AG20443 (cell line): ENCODE measurements at places on chromosomes 11 and 22.
A peak's percentile ranks its signal among the peaks of the same experiment; 100 is the strongest.

DNA sequence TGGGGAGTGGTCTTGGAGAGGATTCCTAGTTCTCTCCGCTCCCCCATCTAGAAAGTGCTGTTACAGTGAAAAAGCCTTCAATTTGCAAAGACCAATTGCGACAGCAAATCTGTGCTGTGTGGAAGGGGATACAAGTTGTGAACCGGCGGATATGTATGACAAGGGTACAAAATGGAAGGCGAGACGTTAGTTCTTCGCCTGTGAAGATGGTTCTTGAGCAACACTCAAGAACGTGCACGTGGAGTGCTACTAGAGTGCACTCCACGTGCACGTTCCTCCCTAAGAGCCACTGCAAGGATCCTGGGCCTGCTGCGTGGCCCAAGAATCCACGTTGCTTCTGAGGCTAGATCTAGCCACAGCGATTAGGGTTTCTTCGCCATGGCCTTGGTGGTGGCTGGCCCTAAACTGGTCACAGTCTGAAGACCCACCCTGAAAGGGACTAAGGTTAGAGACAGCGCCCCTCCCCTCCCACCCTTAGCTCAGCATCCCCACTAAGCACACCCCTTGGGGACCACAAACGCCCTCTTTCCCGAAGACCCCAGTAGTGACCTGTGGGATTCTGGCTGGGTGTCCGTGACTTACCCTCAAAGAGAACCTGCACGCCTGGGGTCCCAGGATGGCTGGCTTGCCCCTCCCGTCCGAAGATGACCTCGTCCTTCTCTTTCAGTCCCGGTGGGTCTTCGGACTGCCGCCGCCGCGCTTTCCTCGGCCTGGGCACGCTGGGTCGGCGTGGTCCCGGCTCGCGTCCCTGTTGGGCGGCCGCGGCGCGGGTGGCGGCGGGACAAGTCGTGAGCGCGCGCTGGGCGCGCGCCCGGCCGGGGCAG, 519 bp upstream of the PDE3B start:
- no peak for DNase-seq

DNA sequence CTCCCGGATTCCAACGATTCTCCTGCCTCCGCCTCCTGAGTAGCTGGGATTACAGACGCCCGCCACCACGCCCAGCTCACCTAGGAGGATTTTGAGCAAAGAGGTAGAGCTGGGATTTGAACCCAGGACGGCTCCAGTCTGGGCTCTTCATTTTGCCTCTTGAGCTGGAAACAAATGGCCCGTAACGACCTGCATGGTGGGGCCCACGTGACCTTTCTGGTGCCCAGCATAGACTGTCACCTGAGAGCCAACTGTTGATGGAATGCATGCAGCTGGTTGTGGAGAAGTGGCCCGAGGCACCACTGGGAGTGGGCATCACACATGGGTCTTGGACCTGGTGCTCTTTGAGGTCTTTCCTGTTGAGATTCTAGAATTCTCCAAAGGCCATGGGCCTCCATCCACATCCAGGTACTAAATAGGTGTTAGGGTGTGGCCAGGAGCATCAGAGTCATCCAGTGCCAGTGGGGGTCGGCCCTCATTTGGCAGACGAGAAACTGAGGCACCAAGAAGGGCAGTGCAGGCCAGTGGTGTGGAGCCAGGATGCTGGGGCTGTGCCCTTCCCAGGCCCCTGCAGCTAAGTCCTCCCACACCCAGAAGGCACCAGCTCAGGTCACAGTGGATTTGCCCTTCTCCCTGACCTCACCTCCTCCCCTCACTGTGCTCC, 3.9 kb downstream of the ATF4 start:
- peak; percentile 25 for DNase-seq

GRCh38 chr11:67584205-67584880, 731 bp downstream of the GSTP1 start:
- DNase-seq: peak; percentile 79

DNA sequence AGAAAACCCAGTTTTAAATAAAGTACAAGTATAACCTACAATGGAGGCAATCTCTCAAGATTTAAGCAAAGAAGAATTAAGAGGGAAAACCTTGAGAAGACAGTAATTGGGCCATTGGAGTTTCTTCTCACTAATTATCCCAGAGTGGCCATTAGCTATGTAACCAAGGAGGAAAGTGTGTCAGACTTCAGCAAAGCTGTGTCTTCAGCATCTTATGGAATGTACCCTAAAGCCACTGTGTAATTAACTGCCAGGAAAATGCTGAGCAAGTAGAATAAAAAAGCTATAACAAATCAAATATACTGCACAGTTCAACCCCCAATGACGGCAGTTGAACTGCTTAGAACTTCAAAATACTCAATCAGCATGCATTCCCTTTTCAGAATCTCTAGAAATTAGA, 261.6 kb downstream of the TTC28 start:
- DNase-seq: no peak

DNA sequence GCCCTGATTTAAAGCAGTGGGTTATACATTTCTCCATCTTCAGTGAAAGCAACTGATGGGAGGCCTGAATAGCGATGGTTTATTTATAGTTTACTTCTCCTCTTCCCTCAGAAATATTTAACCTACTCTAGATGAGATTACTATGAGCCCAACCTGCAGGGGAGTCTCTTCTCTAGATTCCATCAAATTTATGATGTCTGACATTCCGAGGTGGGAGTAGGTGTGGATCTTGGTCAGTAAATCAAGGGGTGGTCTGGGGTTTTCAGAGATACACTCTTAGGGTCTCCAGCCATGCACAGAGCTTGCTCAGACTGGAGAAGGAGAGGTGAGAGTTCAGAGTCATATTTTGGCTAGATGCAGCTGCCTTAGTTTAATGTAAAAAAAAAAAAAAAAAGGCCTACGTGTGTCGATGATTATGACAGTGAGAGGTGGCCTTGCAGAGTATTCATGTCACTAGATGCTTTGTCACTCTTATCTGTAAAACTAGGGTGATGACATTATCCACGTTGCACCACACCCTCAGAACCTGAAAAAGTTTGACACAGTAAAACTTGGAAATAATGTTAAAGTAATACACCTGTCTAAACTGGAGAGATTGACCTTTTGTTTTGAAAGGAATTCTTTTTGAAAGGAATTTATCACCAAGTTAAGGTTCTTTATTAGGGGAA, 81.2 kb downstream of the EXT2 start:
- no peak for DNase-seq

DNA sequence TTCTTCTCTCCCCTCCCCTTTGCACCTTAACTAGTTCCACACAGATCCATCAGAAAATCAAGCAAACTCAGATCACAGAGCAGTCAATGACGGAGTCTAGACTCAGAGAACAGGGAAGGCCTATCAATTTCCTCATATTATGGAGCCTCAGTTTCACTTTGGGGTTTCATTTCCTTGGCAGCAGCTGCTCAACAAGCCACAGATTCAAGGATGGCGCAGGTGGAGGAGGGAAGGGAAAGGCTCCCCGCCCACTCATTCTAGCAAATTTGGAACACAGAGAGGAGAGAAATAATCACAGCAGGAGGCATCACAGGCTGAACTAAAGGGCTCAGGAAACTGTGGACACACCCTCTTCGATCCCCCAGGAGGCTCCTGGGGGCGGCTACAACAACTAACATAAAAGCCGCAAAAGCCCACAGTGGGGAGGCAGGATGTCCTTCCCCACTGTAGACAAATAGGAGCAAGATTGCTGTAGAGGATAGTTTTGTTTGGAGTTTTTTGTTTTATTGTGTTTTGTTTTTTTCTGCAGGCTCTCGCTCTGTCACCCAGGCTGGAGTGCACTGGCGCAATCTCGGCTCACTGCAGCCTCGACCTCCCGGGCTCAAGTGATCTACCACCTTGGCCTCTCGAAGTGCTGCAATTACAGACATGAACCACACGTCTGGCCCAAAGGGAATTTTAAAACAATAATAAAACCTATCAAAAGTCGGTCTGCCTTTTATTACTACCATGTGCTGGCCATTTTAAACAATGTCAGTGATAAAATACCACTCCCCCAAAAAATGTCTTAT, 3.4 kb downstream of the PLAAT3 start:
- no peak for DNase-seq

DNA sequence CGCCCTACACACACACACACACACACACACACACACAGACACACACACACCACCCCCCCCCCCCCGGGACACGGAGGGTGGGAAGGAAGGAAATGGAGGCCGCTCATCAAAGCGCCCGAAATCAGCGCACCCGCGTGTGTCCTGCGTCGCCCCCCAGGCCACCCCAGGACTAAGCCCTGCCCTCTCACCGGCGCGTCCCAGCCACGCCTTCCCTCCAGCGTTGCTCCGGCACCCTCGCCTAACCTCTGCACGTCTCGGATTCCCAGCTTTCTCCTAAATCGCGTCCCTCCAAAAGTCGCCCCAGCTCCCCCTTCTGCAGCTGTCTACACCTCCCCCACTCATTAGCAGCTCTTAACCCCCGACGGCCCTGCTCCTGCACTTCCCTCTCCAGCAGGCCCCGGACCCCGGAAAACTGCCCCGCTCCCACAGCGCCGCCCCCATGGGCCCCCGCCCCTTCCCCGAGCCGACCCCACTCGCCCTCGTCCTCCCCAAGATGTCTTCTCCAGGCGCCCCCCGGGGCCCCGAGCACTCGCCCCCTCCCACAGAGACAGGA, 557 bp downstream of the PACSIN2 start:
- peak; percentile 63 for DNase-seq

DNA sequence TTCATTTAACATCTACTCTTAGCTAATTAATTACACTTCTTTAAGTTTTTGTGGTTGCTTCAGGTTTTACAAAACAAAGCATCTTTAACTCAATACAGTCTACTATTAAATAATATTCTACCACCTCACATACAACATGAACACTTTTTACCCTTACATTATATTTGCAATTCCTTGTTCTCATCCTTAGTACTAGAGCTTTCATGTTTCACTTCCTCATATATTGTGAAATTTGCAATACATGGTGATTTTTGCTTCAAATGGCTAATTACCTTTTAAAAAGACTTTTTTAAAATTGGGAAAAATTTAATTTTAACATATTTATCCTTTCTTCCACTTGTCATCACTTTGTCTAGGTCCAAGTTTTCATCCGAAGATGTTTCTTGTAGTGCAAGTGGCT, 37.5 kb downstream of the RSF1 start:
- no peak for DNase-seq

DNA sequence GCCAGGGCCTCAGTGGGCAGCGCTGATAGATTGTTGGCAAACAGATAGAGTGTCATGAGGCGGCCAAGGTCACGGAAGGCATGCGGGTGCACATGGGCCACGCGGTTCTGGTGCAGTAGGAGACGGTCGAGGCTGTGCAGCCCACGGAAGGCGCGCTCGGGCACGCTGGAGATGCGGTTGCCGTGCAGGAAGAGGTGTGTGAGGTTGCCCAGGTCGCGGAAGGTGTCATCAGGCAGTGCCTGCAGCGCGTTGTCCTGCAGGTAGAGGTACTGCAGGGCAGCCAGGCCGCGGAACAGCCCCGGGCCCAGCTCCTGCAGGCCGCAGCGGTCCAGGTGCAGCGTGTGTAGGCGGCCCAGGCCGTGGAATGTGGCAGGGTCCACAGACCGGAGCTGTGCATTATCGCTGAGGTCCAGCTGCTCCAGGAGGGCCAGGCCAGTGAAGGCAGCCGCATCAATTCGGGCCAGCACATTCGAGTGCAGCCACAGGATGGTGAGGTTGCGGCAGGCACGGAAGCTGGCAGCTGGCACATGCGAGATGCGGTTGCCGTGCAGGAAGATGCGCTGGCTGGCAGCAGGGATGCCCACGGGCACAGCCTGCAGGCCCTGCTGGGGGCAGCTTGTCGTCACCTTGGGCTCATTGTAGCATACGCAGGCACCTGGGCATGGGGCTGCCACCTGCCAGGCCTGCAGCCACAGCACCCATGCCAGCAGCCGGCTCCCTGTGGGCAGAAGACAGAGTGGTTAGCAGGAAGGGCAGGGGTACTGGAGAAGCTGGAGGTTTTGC, 25.5 kb downstream of the RTN4R start:
- no peak for DNase-seq

DNA sequence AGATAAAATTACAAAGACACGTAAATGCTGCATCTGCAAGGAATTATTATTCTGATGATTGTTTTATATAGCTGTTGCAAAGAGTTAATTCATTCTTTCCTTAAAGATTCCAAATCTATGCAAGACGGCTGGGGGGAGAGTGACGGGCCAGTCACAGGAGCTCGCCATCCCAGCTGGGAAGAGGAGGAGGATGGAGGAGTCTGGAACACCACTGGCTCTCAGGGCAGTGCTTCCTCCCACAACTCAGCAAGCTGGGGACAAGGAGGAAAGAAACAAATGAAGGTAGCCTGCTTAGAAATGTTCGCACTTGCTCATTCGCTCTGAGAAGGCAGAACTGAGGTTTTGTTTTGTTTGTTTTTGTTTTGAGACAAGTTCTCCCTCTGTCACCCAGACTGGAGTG, 73.0 kb upstream of the ADSL start:
- DNase-seq: no peak

DNA sequence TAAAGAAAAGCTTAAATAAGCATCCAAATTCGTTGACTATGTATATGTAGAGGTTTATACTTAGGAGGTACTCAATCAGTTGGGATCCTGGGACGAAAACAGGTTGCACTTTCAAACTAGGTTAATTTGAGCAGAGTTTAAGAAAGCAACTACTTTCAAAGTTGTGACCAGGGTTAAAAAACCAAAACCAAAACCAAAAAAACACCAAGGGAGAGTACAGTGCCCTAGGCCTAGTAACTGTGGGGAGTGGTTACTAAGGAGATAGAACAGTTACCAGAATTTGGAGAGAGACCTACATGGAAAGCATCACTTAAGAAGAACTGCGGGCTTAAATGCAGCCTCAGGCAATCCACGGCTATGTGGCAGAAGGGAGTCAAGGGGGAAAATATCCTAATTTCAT, 148.3 kb downstream of the JRKL start:
- DNase-seq: no peak

DNA sequence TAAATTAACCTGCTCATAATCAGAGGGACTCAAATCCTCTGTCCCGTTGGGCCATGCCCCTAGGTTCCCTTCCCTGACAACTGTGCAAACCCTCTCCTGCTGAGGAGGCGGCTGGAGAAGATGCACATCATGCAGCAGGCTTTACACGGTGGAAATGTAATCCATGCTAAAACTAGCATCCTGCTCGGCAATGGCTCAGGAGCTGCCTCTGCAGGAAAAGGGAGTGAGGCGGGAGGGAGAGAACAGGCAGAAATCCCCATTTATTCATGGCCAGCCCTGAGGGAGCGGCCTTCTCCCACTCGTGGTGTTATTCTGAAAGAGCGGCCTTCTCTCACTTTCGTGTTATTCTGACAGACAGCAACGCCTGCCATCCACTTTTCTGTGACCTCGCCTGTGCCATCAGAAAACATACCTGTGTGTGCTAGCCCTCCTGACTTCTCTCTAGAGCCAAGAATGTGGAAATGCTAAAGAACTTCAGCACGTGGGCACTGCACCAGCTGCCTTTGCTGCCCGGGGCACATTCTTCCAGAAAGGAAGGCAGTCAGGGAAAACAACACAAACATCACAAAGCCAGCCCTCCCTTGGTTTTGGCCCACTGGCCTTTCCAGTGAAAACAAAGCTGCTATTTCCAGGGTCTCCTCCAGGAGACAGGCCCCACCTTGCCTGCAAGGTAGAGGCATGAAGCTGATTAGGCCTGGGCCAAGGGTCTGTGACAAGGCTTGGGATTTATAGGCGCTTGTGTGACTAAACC, 62.9 kb upstream of the BID start:
- no peak for DNase-seq

DNA sequence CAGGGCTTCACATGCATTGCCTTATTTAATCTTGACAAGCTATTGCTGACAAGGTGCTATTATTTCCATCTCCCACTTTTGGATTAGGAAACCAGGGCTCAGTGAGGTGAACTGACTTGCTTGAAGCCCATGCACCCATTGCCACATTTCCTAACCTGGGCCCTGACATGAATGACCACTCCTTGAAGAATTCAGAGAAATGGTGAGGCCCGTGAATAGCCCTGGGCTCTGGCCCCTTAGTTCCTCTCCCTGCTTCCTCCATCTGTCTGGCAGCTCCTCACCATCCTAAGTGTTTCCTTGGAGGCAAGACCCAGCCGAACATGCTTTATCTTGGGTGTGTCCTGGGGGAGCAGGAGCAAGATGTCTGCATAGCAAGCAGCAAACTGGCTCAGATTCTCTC, 56.1 kb upstream of the NECTIN1 start:
- DNase-seq: no peak
